ENCODE measurements at places on chromosomes 5 and 9. TPM values are rescaled to one million over a fixed set of nuclear protein-coding genes. Genes with fewer than 3 reads are reported as not detected.

DNA sequence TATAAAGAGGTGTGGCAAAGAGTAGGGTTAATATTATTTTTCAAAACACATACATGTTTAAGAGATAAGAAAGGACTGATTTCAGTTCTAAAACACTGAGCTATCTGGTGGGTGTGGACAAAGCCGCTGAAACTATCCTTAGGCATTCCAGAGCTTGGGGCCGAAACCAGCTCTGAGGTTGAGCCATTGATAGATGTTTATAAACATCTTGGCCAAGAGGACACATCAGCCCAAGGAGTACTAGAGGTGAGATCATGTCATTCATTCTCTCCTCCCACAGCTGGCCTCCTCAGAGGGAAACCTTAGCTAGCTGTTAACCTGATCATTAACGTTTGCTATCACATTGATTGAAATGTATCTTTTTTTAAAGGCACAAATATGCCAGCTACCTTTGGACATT is 89.9 kb downstream of the NLN start:
- peaks cover 2% of the 10 kb centered on the region for H3K4me1 ChIP-seq
- DNase-seq = no peak
- H3K36me3 ChIP-seq = no peaks in the 10 kb centered on the region
- H3K27ac ChIP-seq = no peak overlapping the region

The WDR31 gene
- total RNA-seq = 8.7 TPM

DNA sequence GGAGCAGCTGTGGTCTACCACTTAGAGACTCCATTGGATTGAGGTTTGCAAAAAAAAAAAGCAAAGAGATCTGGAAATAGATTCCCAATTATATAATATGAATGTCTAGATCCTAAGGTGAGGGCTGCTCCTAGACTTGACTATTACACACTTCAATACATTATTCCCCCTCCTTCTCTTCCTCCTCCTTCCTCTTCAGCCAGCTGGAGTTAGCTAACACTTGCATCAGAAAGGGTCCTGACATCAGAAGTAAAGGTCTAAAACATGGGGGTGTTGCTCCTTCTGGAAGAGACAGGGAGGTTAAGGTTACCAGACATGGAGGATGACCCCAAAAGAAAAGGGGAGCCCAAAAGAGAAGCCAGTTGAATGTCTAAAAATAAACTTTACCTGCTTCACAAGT is 12.9 kb upstream of the NR3C1 start:
- H3K4me1 ChIP-seq = peaks cover 5% of the 10 kb centered on the region
- DNase-seq = no peak
- H3K36me3 ChIP-seq = no peaks in the 10 kb centered on the region
- no peak overlapping the region for H3K27ac ChIP-seq
- no peak overlapping the region for H3K4me3 ChIP-seq

GRCh38 chr5:110852053-110852452 is 113.2 kb downstream of the SLC25A46 start:
- no peaks in the 10 kb centered on the region for H3K27me3 ChIP-seq
- no peaks in the 10 kb centered on the region for H3K36me3 ChIP-seq
- no peak for DNase-seq
- no peaks in the 10 kb centered on the region for H3K4me1 ChIP-seq
- H3K4me3 ChIP-seq = no peak overlapping the region

DNA sequence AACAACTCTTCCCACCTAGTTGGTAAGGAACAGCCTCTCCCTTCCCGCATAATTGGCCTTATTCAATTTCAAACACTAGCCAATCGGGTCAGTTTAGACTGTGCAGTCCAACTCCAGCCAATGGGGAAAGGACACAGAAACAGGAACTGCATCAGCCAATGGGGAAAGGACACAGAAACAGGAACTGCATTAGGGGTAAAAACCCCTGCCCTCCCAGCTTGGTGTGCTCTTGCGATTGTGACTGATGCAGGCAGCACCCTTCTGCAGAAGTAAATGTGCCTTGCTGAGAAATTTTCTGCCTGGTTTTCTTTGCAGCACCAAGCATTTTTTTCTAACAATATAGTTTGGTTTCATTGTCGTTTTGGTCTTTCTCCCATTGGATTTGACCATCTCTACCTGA is 8.5 kb upstream of the GLT6D1 start:
- H3K4me3 ChIP-seq = no peak overlapping the region
- H3K27me3 ChIP-seq = no peaks in the 10 kb centered on the region
- no peaks in the 10 kb centered on the region for H3K4me1 ChIP-seq
- H3K36me3 ChIP-seq = no peaks in the 10 kb centered on the region

The ACTBL2 gene
- 0.13 TPM for total RNA-seq

The THOC3 gene
- total RNA-seq = 25.2 TPM

Measured in kidney (tissue), 22 donors.